ENCODE measurements at places on chromosomes 13 and 19.

DNA sequence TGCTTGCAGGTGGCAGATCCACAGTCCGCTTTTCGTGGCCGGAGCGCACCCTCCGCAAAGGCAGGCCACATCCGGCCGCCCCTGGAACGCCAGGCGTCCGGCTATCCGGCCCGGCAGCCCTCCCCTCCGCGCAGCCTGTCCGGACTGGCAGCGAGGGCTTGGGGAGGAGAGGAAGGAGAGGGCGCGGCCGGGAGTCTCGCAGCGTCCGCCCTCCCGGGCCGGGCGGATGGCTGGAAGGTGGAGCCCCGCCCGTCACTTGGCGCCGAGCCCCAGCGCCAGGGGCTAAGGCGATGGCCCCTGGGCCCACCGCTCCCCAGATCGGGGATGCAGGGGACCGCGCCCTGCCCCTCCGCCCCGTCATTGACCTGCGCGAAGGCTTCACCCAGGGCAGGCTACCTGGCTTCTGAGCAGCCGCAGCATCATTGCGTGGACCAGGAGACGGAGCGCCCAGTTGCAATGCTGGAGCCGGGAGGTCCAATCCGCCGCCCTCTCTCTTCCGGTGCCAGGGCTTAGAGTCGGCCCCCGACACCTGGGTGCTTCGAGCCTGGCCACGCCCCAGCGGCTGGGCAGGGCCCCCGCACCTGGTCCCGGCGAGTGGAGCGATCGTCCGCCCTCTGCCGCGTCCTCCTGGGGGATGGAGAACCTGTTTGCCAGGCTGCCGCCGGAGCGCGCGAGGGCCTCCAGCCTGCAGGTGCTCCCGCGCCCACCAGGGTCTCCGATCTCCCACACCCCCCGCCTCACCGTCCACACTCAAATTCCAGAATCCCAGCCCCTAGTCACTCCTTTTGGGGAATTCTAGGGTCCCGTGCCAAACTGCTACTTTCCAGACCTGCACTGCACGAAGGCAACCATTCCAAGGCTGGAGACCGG is at the start of gene FUT1:
FUT1 (minus strand) TSS at position 146 of the 870 bp plus-strand sequence. CDS start 1,360 bp downstream, outside the sequence.
- no peak for DNase-seq

DNA sequence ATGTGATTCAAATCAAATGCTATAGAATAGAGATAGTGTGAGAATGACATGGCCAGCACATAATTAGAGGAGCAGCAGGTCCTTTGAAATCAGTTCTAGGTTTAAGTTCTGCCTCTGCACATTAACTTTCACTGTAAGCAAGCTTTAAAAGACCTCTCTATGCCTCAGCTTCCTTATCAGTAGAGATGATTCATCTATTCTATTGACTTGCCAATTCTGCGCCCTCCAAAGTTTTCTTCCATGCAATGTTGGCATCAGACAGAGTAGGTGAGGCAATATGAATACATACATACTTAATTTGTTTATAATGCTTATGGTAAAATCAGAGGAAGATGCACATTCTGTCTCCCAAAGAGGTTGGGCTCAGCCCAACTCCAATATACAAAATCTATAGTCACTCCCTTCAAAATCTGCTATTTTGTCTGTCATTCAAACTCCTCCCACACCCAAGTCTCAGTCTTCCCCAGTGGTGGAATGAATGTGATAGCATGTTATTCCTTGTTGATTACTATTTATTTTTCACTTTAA is 525.5 kb downstream of the RFC3 start:
- no peak for DNase-seq

DNA sequence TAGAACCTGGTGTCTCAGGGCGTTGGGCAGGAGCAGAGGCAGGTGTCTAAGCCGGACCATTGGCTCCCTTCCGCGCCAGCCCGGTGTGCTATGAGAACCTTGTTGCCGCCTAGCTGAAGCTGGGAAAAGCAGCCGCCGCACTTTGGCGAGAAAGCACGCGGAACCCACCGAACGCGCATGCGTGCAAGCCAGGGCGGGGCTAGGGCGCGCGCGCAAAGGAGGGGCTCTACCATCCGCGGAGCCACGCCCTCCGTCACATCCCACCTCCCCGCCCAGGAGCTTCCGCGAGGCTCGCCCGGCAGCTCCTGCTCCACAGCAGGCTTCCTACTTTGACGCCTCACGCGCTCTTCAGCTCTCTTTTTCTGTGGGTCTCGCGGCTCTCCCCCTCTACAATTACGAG is 51.3 kb downstream of the WDR87 start:
- no peak for DNase-seq

- peak; percentile 34 for DNase-seq
These were observed 180.6 kb downstream of the FOXO1 start for GRCh38 chr13:40485611-40486517.

GRCh38 chr13:80841414-80841813 is 500.5 kb upstream of the SPRY2 start:
- no peak for DNase-seq

GRCh38 chr13:114315074-114315785 is 927 bp downstream of the CHAMP1 start:
- no peak for DNase-seq

- no peak for DNase-seq
These were observed 62.7 kb upstream of the LSM14A start for GRCh38 chr19:34109596-34109995.

- DNase-seq: no peak
These were observed 41.2 kb downstream of the PCCA start for GRCh38 chr13:100130092-100130491.

- no peak for DNase-seq
These were observed 63.6 kb downstream of the RASA3 start for GRCh38 chr13:114068656-114069318.

DNA sequence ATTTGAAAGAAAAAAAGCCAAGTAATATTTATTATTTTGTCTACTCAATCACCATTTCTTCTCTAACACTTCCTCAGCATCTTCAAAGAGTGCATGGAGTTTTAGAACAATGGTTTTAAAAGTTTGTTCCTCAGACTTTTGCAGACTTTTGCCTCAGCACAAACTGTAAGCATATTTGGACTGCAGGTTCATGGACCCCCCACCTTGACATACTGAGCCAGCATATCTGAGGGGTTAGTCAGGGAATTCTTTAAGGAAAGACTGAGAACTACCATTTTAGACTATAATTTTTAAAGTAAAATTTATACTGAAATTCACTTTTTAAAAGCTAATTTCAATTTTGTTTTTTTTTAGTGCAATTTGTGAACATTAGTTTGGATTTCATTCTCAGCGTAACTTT is 1676.8 kb upstream of the PCDH20 start:
- no peak for DNase-seq

GRCh38 chr19:18999896-19000620 is 33.3 kb downstream of the SUGP2 start:
- DNase-seq: no peak

- no peak for DNase-seq
These were observed 1.7 kb upstream of the WBP4 start for GRCh38 chr13:41059456-41060081.

DNA sequence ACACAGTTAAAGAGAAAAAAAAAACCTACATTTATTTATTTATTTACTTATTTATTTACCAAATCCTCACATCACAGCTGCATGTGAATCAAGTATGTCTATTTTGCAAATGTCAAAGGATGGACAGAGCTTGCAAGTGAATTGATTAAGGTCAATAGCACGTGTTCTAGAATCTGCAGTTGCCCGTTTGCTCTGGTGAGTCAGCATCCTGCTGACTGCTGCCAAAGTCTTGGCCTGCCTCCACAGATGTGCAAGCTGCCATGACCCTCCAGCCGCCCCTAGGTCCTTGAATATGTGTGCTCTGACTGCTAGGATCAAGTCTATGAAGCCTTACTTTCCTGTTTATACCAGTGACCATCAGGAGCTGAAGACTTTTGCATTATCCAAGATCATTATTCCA is 320.6 kb downstream of the GPC5 start:
- DNase-seq: no peak

- peak; percentile 87 for DNase-seq
These were observed 80.0 kb upstream of the GPR183 start for GRCh38 chr13:99386911-99387788.

DNA sequence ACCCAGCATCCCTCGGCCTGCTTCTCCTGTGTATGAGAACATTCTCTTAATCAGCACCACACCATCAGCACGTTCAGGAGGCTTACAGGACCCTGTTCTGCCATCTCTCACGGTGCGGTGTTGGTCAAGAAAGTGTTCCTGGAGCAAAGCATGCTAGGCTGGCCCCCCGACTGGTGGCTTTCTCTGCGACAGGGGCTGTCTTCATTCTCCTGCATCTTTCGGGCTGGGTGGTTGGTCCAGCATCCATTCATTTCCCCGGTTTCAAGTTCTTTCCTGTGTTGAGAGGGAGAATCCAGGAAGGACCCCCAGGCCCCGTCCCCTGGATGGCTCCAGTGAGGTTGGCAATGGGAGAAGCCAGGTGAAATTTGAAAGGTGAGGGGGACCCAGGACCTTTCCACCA is 55.8 kb downstream of the C1QTNF9 start:
- DNase-seq: no peak

DNA sequence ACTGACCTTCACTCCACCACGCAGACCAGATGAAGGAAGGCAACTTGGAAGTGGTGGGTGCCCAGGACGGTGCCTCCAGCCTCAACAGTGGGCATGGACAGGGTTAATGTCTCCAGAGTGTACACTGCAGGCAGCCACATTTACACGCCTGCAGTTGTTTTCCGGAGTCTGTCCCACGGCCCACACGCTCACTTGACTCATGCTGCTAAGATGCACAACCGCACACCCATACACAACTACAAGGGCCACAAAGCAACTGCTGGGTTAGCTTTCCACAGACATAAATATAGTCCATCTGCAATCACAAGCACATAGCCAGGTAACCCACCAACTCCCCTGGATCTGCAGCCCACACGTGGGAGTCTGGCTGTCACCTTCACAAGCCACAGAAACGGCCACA is 12.6 kb upstream of the AXL start:
- no peak for DNase-seq

- no peak for DNase-seq
These were observed 79.1 kb upstream of the SPATA13 start for GRCh38 chr13:24081387-24081786.

- no peak for DNase-seq
These were observed 411.2 kb downstream of the FGF9 start for GRCh38 chr13:22082030-22082429.

DNA sequence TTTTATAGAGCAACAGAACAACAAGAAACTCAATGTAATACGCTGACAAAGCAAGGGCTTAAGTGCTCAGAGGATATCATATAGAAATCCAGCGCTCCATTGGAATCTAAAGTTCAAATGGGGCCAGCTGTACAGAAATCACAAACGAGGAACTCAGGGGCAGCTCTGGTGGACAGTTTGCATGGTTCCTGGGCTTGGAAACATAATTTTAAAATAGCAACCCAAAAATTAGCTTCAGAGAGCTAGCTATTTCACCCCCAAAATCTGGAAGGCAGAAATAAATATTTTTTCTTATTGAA is 19.2 kb upstream of the LATS2 start:
- DNase-seq: no peak

- no peak for DNase-seq
These were observed 506.6 kb downstream of the PCDH9 start for GRCh38 chr13:66723576-66723975.

- DNase-seq: no peak
These were observed 886.7 kb upstream of the PCDH20 start for GRCh38 chr13:62302341-62302740.

DNA sequence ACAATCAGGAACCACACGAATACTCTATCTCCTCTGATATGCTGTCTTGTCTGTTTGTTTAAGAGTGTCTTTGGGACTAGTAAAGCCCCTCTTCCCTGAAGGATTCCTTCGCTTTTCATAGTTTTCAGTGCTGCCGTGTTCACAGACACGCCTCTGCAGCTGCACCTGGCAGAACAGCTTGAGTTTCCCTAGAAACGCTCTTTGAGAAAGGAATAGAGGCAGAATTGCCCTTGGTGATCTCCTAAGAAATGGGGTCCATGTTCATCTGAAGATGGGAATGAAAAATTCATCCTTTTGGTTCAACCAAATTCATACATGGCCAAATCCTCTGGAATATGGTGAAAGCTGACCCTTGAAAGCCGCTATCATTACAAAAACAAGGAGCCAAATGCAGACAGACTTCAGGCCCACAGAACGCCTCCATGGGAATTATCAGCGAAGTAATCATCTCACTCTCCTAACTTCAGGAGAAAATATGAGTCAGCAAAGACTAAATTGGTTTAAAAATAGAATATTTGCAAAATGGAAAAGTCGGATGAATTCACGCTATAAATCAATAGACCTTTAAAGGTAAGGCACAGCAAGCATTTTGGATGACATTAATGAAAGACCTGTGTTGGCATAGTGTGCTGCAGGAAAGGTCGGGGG is 5.5 kb downstream of the SACS start:
- no peak for DNase-seq

- DNase-seq: no peak
These were observed 495.9 kb downstream of the GPC5 start for GRCh38 chr13:91894316-91894715.
